ENCODE measurements at places on chromosomes 7 and 10.

GRCh38 chr10:127579640-127580039 lies 30.5 kb downstream of the NPS start:
- no peak for DNase-seq

GRCh38 chr7:17530244-17530643 lies 231.8 kb downstream of the AHR start:
- DNase-seq: no peak

DNA sequence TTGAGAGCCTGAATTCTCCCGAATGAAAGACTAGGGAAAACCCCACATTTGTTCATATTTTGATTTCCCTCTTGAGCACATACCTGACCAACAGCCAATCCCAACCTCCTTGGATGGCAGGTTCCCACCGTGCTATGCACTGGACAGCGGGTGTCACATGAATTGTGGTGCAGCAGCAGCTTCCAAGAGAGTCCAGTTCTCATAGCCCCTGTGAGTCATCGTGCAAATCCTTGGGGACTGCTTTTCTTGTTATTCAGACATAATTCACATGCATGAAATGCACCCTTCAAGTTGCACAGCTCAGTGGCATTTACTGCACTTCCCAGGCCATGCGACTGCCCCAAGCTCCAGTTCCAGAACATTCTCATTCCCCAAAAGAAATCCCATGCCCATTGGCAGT lies 67.8 kb upstream of the PPP2R2D start:
- no peak for DNase-seq

GRCh38 chr7:151984612-151985011 lies 28.4 kb downstream of the GALNTL5 start:
- DNase-seq: no peak

DNA sequence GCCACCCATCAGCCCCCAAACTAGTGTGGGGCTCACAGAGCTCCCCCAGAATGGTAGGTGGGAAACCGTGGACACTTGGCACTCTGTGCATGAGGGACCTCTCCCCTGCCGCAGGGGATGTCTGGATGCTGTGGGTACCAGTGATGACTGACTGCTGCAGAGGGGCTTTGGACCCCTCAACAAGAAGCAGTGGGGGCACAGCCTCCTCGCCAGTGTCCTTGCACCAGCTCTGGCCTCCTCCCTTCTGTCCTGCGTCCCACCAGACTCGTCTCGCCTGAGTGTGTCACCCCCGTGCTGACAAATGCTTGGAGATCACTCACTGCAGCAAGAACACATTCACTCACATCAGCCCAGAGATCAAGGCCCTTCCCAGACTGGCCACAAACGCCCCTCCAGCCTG lies 37.3 kb upstream of the R3HCC1L start:
- DNase-seq: no peak

DNA sequence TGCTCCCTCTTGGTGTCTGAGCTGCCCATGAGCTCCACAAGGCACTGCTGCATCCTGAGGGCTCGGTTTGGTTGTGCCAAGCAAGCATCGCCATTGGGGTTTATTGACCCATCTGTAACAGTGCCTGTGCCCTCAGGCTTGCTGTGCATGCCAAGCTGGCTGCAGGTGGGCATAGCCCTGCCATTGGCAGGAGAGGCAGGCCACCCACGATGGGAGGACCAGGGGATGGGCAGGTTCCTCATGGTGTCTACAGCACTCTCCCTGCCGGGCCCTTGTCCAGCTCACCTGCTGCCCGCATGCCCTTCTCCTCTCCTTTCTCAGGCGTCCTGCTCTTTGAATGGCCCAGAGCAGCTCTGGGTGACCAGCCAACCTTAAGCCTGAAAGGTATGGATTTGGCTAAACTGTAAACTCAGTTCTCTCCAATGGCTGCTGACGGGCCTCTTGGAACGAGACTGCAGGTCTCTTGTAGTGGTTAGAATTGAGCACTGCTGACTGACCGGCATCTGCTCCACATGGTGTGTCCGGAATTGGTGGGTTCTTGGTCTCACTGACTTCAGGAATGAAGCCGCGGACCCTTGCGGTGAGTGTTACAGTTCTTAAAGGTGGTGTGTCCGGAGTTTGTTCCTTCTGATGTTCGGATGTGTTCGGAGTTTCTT lies 17.6 kb downstream of the AKR1E2 start:
- DNase-seq: no peak

DNA sequence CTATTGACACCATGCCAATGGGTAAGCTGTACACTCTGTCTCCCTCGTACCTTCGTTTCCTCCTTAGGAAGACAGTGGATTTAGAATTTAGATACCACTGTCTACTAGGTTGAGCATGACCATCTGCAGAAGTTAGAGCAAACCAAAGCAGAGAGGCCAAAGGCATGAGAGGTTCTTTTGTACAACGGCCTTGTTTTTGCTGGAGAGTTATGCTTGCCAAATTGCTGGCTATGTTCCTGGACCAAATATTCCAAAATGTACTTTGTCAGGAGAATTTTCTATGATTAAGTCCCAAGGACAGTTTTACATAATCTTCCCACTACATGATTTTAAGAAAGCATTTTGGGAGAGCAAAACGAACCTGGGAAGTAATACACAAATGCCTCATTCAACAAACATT lies 47.9 kb upstream of the PLCE1 start:
- no peak for DNase-seq

DNA sequence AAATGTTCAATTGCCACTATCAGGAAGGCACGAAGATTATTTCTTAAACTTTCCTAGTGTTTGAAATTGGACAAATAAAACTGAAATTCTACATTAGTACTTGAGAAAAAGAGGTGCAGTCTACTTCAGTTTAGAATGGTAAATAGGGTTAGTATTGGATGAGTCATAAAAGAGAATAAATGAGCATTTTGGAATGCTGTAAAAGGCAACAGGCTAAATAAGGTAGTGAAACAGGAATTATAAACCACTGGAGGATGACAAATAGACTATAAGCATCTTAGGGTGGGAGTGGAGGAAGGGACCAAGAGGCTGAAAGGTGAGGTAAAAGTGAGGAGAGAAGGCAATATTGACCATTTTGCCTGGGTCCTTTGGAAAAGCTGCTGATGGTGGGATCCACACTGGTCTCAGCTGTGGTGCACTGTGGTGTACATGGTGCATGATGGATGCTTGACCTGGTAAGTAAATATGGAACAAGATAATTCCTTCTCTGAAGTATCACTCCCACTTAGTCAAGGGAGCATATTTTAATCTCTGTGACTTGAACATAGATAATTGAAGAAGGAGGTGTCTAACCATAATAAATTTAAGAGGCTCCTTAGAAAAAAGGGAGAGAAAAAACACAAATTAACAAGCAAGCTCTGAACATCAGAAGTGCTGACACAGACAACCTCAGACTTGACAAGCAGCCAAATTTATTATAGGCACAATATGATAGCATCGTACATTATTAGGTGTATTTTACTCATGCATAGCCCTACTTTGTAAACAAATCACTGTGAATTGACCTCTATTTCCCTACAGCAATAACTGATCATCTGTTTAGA lies 76.4 kb upstream of the SCIN start:
- no peak for DNase-seq

DNA sequence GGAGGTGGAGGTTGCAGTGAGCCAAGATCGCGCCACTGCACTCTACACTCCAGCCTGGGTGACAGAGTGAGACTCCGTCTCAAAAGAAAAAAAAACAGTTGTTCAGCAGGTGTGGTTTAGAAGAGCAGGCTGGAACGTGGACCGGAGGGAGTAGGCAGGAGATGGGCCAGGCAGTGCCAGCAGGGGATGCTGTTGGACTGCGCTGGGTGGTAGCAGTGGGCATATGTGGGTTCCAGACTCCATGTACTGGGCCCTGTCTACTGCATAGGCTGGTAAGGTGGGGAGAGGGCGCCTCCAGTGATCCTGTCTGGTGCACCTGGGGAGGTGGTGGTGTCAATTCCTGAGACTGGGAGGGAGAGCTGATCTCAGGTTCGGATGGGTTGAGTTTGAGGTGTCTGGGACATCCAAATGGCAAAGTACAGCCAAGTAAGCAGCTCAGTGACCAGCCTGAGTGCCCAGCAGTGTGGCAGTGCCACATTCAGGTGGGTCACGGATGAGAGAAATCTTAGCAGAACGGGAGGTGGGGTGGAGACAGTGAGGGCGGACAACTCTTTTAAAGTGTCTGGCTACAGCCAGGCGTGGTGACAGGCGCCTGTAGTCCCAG lies 25.9 kb downstream of the SFXN4 start:
- DNase-seq: peak; percentile 83

DNA sequence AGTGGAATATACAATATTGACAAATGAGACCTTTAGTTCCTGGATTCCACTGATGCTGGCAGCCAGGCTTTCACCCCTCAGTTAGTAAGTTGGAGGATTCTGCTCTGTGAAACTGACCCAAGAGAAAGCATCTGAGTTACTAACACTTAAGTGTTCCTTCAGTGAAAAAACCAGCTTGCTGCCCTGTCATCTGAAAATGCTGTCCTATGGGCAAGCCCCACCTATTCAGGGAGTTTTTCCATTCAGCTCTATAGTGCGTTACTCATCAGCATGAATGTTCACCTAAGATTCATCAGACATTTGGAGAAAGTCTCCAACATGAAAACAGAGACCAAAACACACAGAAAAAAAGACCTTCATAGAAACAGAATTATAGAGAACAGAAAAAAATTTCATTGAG lies 37.9 kb downstream of the PRPF18 start:
- DNase-seq: no peak

- no peak for DNase-seq
These were observed 54.6 kb upstream of the C1GALT1 start for GRCh38 chr7:7127773-7128172.

DNA sequence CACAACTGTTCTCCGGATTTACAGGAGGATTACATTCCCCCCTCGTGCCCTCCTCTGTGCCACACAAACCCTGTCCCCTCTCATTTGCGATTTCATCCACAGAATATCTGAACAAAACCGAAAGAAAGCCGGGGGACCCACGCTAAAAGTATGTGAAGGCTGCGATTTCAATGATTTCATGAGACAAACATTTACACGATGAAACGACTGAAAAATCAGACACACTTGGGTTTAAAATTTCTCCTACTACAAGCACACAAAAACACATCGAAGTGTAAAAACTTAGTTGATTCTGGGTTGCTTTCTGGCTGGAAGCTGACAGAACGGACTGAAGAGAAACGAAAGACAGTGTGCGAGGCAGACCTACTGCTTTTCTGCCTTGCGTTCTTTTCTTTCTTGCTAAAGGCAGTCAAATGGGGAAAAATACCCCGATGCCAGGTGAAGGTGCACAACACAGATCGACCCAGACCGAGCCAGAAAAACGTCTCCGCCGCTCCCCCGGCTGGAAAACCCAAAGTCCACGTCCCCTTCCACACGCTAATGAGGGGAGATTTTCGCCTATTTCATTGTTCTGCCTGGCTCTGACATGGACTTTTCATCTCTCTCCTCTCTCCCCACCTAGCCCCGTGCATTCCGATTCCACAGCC lies 1.2 kb downstream of the HIPK2 start:
- peak; percentile 55 for DNase-seq

DNA sequence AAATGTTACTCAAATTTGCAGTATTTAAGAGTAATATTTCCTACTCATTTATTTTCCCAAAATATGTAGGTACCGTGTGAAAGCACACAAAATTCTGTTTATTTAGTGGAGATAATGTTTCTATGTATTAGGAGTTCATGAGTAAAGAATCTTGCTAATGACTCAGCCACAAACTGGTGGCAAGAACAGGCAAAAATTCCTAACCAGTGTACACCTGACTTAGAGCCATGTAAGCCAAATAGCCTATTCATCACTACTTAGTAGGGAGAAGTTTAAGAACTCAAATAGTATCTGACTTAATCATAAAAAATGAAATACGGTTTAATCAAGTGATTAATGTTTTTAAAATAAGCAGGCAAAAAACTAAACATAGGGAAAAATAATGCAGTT lies 169.0 kb downstream of the SRPK2 start:
- DNase-seq: no peak

DNA sequence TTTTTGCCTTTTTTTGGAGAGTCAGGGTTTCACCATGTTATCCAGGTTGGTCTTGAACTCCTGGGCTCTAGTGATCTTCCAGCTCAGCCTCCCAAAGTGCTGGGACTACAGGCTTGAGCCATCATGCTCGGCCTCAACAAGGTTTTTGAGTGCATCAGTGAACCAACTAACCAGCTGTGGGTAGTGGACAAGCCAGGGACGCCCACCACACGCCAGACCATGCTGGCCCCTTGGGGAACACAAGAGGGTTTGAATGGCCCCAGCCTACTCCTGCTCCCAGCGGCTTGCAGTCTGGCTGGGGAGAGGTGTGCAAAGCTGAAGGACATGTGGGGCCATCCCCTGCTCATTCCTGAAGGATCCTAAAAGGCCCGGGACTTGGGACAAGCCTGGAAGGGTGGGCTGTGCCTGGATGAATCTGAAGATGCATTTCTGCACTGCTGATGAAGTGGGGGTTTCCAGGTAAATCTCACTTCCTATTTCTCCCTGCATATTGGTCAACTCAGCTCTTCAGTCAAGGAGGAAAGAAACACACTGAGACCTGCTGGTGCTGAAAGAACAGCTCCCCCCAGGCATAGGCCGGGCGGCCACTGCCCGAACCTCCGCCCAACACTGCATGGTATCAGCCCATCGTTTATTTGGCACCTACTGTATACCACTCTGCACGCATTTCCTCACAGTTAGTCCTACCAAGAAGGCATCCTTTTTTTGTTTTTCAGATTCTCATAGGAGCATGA lies 6.9 kb downstream of the MMD2 start:
- DNase-seq: peak; percentile 63

DNA sequence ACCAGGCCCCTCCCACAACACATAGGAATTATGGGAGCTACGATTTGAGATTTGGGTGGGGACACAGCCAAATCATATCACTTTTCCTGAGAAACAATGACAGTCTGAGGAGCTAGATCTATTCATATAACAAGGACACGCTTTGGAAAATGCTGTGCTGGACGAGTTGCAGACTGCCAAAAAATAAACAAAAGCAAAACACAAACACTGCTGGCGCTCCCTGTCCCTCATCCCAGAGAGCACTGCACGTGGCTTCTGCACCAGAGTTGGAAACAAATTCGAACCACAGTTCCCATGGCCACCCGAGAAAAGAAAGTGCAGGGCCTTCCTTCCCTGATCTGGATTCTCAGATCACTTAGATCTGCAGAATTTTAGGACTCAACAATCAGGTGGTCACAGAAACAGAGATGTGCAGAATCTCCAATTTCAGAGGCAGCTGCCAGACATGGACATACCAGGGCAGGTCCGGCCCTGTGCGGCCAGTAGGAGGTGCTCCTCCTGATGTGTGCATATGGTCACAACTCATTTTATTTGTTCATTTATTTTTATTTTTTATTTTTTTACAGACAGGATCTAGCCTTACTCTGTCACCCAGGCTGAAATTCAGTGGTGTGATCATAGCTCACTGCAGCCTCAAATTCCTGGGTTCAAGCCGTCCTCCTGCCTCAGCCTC lies 35.2 kb upstream of the ECHDC3 start:
- DNase-seq: no peak

GRCh38 chr7:3232228-3232627 lies 68.8 kb upstream of the SDK1 start:
- no peak for DNase-seq

DNA sequence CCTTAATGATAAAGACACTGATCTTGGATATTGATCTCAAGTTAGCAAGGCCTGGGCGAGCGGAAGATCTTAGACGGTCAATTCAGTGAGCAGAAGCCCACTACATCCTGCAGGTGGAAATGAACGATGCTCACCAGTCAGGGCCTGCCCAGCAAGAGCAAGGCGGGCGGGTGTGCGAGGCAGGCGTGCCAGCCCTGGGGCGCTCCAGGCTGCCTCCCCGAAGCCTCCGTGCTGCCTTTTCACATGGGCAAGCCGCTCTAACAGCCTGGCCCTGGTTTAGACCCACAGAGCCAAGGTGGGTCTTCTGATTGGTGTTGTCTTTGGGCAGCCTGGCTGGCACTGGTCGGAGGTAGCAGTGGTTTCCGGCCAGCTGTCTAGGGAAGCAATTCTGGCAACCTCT lies 475.1 kb upstream of the FOXK1 start:
- no peak for DNase-seq

GRCh38 chr10:104331208-104331838 lies 6.9 kb downstream of the ITPRIP start:
- DNase-seq: no peak
